ENCODE measurements at places on chromosomes 3 and 15.

DNA sequence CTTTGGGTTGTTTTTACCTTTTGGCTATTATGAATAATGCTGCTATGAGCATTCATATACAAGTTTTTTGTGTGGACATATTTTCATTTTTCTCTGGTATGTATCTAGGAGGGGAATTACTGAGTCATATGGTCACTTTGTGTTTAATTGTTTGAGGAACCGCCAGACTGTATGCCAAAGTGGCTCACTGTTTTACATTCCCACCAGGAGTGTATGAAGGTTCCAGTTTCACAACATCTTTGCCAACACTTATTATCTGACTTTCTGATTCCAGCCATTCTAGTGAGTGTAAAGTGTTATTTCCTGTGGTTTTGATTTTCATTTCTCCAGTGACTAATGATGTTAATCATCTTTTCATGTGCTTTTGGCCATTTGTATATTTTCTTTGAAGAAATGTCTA, 51.8 kb downstream of the CMTM7 start:
- peak; percentile 39 for DNase-seq

GRCh38 chr3:54126551-54126950, 4.2 kb downstream of the CACNA2D3 start:
- no peak for DNase-seq

DNA sequence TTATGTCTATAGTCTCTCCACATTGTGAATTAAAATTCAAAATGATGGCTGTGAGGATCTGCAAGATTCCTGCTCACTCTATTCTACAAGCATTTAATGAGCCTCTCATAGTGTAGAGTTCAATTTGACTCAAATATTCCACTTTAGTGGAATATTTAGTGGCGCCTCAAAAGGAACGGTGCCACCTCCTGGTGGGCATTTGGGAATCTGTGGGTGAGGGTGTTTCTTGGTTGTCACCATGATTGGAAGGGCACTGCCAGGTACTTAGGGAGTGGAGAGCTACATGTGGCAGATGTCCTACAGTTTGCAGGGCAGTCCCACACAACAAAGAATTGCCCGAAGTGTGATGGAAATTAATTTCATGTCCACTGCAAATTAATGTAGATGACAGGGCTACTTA, 21.5 kb upstream of the KCNMB3 start:
- DNase-seq, result no peak

GRCh38 chr3:149356044-149356592, 21.3 kb downstream of the TM4SF1 start:
- DNase-seq, result peak; percentile 56

- DNase-seq, result peak; percentile 29
These were observed 113.7 kb upstream of the RPL32 start for GRCh38 chr3:12954891-12955650.

GRCh38 chr15:96064351-96064756, 266.1 kb upstream of the NR2F2 start:
- DNase-seq, result no peak

DNA sequence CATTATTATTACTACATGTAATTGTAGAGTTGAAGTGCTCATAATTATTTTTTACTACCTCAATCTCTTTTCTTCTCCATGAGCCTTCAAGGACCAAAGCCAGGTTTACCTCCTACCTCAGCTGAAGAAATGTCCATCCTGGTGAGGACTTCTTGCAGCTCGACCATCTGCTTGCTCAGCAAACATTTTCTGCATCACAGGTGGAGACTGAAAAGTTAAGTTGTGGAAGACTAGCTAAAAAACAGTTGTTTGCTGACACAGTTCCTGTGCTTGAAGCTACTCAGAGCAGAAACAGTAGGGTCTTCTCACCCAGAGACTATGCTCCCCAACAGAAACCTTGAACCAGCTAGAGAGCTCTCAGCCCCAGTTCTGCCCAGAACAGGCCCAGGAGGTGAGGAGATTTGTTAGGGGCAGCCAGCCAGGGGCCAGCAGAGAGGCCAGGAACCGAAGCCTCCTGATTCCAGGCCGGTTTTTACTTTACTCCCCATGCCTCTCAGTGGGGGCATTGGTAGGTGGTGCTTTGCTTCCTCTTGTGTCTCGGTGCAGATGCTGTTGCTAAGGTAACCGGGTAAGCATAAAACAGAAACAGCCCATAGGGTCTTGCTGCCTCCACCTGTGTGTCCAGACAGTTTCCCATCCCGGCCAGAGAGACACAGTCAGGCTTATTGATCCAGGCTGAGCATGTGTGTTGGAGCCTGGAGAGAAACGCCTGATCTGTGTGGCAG, 54.9 kb downstream of the CCNL1 start:
- DNase-seq, result no peak

DNA sequence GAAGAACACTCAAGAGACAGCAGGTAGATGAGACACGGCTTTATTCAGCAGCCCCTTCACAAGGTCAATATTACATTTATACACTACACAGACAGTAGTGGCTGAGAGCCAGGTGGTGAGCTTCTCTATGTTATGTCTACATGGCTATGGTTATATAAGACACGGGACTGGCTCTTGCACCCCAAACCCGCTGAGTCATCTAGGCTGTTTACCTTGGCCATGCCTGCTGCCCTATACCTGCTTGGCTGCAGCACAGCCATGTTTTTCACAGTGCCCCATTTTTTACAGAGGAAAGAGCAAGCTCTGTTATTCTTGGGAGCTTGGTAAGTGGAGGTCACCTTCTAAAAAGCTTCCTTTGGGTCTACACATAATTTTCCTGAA, 231.6 kb downstream of the IGSF11 start:
- DNase-seq, result no peak

GRCh38 chr3:27556887-27557286, 72.7 kb upstream of the SLC4A7 start:
- peak; percentile 74 for DNase-seq

DNA sequence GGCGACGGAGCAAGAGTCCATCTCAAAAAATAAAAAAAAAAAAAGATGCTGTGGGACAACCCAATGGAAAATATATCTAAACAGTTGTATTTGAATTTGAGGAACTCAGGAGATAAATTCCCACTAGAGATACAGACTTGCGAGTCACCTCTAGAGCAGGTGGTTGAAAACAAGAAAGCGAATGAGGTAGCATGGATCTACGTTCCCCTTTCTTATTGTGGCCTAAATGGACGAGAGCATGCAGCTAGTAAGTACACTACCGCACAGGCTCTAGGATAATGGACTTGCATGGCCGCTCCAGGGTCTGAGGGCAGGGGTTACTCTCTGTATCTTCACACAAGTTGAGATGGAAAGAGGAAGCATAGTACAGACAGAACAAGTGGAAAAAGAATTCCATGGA, 63.5 kb upstream of the TGFBR2 start:
- DNase-seq, result no peak

DNA sequence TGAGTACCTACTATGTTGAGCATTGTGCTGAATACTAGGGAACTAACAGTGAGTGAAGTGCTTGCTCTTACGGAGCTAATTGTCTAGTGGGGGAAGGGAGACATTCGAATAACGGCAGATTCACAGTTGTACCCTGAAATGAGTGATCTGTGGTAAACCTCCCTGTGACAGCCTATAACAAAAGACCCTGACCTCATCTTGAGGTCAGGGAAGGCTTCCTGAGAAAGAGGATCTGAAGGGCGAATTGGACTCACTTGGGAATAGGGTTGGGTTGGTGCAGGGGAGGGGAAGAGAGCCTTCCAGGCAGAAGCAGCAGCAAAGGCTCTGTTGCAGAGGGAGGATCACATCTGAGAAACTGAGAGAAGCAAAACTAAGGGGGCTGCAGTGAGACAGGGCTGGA, 13.2 kb downstream of the HPS3 start:
- DNase-seq, result no peak

DNA sequence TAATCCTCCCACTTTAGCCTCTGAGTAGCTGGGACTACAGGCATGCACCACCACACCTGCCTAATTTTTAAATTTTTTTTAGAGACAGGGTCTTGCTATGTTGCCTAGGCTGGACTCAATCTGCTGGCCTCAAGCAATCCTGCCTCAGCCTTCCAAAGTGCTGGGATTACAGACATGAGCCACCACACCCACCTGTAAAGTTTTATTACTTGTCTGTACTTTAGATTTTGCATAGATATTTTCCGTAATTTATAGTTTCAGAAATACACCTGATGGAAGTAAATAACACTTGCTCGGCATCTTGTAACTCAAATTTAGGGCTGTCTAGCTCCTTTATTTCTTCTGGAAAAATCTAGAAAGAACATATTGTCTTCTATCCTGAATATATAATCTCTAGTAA, 5.8 kb downstream of the DZIP3 start:
- DNase-seq, result no peak

GRCh38 chr3:175617247-175617646, 758.1 kb downstream of the NAALADL2 start:
- DNase-seq, result no peak

DNA sequence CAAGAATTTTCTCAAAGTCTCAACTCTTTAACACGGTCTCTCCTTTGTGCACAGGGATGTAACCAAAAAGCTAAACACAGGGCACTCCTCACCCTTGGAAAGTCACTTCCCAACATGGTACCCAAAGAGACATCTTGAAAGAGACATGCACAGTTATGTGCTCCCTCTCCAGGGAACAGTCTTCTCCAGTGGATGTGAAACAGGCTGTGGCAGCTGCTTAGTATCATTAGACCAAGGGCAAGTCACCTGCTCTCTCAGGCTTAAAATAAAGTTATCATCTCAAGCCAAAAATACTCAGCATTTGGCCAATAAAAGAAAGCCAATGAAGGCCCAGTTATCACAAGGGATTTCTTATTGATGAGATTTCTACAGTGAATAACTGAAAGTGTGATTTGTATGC, 128.3 kb downstream of the WDR76 start:
- DNase-seq, result no peak

GRCh38 chr15:89746386-89746780, 4.7 kb downstream of the MESP1 start:
- DNase-seq, result no peak

GRCh38 chr3:88824666-88825564, 282.5 kb upstream of the EPHA3 start:
- peak; percentile 18 for DNase-seq

DNA sequence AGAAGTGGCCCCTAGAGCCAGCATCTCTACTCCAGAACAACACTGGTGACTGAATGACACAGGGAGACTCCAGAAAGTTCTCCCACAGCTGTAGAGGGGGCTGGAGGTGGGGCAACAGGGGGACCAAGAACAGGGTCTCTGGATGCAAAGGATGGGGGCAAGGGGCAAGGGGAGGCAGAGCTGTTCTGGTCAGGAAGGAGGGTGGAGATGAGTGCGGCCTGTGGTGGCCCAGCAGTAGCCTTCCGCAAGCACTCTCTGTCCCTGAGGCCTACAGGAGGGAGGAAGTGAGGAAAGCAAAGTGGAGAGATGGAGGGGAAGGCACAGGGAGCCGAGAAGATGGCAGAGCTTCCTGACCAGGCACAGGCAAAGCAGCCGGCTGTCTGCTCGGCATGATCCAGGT, 56.5 kb downstream of the HOMER2 start:
- DNase-seq, result no peak

- no peak for DNase-seq
These were observed 111.3 kb downstream of the MEGF11 start for GRCh38 chr15:66142285-66142684.

- DNase-seq, result no peak
These were observed 3.6 kb upstream of the GNB4 start for GRCh38 chr3:179454887-179455286.

- no peak for DNase-seq
These were observed 263.8 kb upstream of the UBE2E2 start for GRCh38 chr3:22939349-22939748.

- no peak for DNase-seq
These were observed 86.1 kb upstream of the BCL6 start for GRCh38 chr3:187831125-187832051.

DNA sequence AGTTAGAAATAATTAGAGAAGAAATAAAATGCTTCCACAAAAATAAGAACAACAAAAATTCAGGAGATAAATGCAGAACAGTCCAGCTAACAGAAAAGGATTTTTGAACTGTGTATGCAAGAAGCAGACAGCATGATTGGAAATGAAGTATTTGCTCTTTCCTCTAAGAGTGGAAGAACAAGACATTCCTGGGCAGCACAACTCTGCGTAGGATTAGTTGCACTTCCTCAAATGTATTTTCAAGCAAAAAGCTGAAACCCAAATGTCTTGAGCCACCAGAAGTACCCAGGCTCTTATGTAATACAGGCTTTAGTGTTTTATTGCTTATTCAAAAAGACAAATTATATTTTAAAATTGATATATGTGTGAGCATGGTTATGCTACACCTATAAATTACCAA, 127.2 kb downstream of the ZBTB20 start:
- no peak for DNase-seq

GRCh38 chr3:171944118-171945016, 95.0 kb upstream of the FNDC3B start:
- DNase-seq, result peak; percentile 39

- peak; percentile 39 for DNase-seq
These were observed 12.2 kb upstream of the IDH2 start for GRCh38 chr15:90114451-90114901.
